ENCODE measurements at places on chromosomes 16 and 17.

GRCh38 chr16:23160082-23160481 lies 10.8 kb upstream of the USP31 start:
- DNase-seq, result no peak

DNA sequence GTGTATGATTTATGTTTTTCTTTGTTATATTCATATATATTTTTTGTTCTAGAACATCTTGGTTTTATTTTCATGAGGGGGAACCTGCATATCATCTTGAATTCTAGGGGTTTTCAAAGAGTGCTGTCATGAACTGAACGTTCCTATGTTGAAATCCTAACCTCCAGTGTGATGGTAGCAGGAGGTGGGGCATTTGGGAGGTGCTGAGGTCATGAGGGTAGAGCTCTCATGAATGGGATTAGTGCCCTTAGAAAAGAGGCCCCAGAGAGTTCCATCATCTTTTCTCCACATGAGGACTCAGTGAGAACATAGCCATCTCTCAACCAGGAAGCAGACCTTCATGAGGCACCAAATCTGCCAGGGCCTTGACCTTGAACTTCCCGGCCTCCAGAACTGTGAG lies 34.6 kb upstream of the CCDC182 start:
- DNase-seq, result no peak

- DNase-seq, result no peak
Measured at GRCh38 chr16:79870016-79870886, 269.7 kb upstream of the MAF start.

- no peak for DNase-seq
Measured at GRCh38 chr16:71672803-71673581, 47.0 kb downstream of the MARVELD3 start.

- no peak for DNase-seq
Measured at GRCh38 chr17:67577429-67578141, 140.2 kb upstream of the NOL11 start.

DNA sequence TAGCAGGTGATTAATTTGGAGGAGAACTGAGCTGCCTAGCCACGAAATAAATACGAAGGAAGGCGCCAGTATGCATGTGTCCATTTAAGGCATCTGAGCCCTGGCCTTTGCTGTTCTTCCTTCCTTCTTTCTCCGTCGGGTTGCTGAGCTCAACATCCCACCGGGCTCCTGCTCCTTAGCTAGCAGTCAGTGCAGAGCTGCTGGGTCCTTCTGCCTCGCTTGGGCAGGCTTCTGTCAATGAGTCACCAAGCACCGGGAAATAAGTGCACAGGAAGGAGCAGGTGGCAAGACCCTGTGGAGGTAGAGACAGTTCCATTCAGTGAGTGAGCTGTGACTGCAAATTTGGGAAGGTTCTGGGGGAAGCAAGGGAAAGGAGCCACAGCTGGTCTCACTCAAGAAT lies 120.7 kb downstream of the CCDC182 start:
- no peak for DNase-seq

- no peak for DNase-seq
Measured at GRCh38 chr16:54538276-54538675, 251.7 kb upstream of the IRX3 start.

- DNase-seq, result no peak
Measured at GRCh38 chr16:12193692-12194091, 217.2 kb downstream of the SNX29 start.

DNA sequence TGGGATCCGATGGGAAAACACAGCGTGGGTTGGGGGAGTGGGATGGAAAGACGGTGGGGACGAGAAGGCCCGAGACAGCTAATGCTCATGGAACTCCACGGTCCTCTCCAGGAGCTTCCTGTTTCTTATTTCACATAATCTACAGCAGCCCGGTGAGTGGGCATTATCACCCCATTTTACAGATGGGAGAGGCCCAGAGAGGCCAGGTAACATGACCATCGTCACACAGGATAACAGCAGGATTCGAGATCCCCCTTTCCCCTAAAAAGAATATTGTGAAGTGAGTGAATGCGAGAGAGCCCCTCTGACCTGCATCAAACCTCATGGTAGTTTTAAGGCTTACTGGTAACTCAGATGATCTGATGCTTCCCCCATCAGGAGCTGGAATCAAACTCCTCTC lies 12.0 kb downstream of the CIBAR2 start:
- no peak for DNase-seq

GRCh38 chr16:80687606-80688005 lies 116.8 kb downstream of the CDYL2 start:
- DNase-seq, result no peak

DNA sequence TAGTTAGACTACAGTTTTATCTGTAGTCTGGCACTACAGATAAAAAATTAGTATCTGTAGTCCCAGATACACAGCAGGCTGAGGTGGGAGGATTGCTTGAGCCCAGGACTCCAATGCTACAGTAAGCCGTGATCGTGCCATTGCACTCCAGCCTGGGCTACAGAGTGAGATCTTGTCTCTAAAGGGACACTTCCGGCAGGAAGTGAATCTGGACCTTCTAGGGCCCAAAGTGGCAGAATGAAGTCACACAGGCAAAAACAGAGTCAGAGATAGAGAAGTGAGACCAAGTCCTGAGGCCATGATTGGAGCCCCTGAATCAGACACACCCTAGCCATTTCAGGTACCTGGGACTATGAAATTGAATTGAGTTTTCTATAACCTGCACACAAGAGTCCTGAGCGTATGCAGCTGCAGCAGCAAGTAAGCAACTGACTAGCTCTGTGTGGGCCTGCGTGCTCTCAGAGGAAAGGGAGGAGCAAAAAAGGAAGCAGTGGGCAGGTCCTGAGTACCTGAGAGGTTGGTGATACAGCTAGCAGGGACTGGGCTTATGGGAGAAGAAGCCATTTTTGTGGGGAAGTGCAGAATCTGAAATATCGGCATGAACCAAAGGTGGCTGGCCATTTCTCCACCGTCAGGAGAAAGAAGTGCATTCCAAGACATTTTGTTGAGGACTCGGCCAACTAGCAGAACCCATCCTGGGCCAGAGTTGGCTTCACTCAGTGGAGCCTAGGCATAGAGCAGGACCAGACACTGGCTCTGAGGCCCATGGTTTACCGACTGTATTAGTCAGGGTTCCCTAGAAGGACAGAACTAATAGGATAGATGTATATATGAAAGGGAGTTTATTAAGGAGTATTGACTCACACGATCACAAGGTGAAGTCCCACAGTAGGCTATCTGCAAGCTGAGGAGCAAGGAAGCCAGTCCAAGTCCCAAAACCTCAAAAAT lies 27.2 kb upstream of the BRD7 start:
- DNase-seq, result peak; percentile 60

GRCh38 chr17:15006421-15007128 lies 258.6 kb downstream of the PMP22 start:
- no peak for DNase-seq

- DNase-seq, result peak; percentile 85
Measured at GRCh38 chr16:21300309-21301167, 22.4 kb upstream of the CRYM start.

DNA sequence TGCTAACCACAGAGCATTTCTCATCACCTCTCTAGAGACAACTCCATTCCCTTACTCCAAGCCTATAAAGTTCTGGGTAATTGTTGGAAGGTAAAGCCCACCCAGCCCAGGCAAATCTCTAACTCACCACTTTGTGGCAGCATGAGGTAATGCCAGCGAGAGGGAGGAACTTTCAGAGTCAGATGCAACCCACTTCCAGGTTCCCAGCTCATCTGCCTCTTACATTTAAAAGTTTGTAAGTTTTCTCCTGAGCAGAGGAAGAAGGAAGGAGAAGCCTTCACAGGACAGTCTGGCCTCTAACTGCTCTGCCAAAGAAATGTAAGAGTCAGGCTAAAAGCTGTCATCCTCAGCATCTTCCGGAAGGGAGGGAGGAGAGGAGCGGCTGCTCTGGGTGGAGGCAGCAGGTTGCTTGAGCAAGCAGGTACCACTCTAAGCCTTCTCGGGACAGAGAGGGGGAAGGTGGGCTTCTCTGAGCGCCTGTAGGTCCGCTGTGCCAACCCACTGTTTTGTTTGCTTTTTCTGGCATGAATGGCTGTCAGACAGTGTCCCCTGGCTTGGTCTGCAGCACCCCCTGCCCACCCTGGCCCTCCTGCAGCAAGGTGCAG lies 1.0 kb downstream of the ZNF319 start:
- no peak for DNase-seq

- no peak for DNase-seq
Measured at GRCh38 chr17:39236981-39237441, 11.3 kb upstream of the STAC2 start.

DNA sequence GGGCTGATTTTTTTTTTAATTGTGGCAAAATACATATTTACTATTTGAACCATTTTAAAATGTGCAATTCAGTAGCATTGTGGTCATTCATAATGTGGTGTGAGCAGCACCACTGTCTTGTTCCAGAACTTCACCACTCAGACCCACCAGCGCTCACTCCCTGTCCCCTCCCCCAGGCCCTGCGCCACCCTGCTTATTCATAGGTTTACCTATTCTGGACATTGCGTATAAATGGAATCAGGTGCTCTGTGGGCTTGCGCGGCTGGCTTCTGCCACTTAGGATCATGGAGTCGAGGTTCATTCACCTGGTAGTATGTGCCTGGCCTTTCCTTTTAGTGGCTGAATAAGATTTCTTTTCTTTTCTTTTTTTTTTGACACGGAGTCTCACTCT lies 59.4 kb downstream of the NT5M start:
- no peak for DNase-seq

- DNase-seq, result no peak
Measured at GRCh38 chr16:20430948-20431347, 20.4 kb upstream of the ACSM2A start.

- no peak for DNase-seq
Measured at GRCh38 chr17:81228834-81229665, 6.3 kb upstream of the CEP131 start.

DNA sequence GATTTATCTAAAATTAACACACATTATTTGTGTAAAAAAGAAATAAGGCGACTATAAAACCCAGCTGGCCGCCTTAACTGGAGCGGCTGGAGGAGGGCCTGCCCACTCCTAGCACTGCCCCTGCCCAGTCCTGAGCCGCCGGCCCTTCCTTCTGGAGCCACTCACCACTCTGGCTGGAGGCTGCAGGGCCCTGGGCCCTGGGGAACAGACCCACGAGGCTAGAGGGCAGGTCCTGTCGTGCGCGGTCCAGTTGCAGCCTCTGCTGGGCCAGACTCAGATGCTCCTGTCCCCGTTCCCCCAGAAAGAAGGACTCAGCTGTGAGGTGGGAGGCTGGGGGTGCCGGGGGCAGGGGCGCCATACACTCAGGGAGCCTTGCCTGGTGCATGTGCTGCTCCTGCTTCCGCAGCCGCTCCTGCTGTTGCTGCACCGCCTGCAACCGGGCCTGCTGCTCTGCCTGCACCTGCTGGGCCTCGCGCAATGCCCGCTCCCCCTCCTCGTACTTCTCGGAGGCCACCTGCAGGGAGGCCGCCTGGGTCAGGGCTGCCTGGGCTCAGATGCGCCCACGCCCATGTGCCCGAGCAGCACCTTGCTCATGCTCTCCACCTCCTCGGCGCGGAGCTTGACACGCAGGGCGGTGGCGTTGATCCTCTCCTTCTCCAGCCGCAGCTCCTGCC lies 9.0 kb upstream of the MRPL38 start:
- no peak for DNase-seq

DNA sequence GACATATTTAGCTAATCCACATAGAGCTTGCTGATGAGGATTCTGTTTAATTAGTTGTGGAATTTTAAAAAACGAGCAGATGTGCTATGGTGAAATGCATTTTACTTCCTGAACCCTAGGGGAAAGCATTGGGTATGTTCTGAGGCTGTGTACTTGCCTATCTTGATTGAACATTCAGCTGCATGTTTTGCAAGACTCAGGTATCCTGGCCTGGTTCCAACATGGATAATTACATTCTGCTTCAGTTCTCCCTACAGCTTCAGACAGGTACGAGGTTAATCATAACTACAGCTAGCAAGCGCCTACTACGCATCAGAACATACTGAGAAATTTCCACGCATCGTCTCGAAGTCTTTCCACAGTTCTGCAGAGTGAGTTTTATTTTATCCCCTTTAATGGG lies 77.0 kb downstream of the HS3ST2 start:
- no peak for DNase-seq

- no peak for DNase-seq
Measured at GRCh38 chr16:51710905-51711563, 560.0 kb upstream of the SALL1 start.

DNA sequence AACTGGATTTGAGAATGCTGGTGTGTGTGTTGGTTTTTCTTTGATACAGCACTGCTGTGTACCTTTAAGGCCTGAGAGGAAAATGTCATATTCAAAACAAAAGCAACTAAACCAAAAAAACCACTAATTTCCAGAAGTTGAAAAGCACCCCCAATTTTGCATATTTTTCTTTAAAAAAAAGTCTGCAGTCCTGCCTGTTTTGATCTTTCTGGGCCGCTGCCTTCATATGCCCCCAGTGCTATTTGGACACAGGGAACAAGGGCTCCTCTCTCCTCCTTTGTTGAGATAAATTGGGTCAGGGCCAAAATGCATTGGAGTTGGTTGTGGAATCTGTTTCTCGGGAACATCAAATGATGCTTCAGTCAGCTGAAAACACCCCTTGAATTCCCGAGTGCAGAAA lies 26.9 kb downstream of the GPT2 start:
- DNase-seq, result no peak

GRCh38 chr16:28210979-28211588 lies 681 bp downstream of the XPO6 start:
- DNase-seq, result no peak

- no peak for DNase-seq
Measured at GRCh38 chr16:89883346-89884040, 10.1 kb downstream of the TCF25 start.

DNA sequence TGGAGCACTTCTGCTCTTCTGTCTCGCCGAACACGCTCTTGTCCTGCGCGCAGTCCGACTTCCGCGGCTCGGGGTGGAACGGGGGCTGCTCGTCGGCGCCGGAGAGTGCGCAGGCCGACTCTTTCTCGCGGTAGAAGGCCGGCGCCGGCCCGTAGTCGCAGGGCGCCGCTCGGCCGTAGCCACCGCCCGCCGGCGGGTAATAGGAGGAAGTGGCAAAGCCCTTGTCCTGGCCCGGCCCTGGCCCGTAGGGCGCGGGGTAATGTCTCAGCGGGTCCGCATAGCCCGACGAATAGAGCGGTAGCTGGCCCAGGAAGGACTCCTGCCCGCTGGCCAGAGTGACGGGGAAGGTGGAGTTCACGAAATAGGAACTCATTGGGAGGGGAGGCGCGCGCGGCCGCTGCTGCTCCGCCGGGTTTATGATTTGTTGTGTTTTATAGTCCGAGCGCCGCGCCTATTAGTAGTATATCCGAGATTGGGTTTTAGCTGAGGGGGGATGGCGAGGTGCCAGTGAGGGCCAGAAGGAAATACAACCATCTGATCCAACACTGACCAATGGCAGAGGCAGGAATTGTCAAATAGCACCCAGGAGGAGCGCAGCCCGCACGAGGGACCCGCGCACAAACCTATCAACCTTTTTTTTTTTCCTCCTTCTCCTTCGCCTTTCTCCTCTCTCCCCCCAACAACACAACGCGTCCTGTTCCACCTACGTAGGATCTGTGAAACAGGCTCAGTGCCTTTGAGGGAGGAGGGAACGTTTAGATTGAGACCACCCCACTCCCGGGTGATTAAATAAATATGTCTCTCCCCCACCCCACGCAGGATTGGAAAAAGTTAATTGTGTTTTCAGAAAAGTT lies 4.4 kb upstream of the HOXB5 start:
- no peak for DNase-seq

- DNase-seq, result no peak
Measured at GRCh38 chr17:49388692-49389513, 25.8 kb downstream of the PHB1 start.

- no peak for DNase-seq
Measured at GRCh38 chr17:66920435-66920834, 44.1 kb upstream of the CACNG4 start.

Data from GM12864 (cell line).